ENCODE measurements at places on chromosomes 3 and 15. TPM values are rescaled to one million over a fixed set of nuclear protein-coding genes. Genes with fewer than 3 reads are reported as not detected.

DNA sequence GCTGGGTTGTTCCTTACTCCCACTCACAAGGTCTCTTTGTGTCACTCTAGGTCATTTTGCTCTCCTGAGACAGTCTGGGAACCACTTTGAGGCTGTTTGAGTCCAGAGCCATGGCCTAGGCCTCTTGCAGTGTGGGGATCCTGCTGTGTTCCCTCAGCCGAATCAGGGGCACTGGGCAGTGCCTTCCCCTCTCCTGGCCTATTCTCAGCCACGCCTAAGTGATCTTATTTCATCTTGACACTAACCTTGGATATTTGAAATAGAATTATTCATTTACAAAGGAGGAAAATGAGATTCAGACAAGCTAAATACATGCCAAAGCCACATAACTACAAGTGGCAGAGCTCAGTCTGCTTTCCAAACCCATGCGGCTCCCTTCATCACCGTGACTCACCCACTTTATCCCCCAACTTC is 557.2 kb upstream of the TBL1XR1 start:
- DNase-seq = no peak

DNA sequence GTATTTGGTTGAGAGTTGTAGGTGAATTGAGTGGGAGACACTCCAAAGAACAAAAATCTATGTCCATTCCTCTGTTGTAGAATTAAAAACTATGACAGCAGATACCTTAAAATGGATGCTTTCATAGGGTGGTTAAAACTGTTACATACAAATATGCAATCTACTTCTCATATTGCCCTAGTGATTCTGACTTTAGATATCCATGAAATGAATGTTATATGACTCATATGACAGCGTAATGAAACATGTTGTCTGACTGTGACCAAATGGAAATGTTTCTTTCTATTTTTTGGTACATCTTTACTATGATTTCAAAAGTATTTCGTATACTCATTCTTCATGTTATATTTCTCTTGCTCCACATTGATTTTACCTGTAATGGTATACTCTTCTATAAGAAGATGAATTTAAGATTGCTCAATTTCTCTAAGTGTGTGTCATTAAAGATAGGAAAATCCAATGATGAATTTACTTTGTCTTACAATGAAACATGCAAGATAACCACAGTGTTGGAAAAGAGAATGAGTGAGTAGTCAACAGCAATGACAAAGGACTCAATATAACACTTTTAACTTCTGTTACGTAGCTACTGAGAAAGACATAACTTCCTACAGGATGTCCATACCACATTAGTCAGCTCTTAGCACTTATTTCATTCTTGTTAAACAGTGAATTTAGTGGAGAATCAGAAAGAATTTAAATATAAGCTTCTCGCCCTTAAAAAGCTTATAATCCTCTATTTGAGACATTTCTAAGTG is 79.3 kb upstream of the LSAMP start:
- no peak for DNase-seq

The P3H2 gene
- 39.3 TPM for total RNA-seq

The SAMD7 gene
- total RNA-seq = not detected

The CASR gene
- total RNA-seq = not detected

DNA sequence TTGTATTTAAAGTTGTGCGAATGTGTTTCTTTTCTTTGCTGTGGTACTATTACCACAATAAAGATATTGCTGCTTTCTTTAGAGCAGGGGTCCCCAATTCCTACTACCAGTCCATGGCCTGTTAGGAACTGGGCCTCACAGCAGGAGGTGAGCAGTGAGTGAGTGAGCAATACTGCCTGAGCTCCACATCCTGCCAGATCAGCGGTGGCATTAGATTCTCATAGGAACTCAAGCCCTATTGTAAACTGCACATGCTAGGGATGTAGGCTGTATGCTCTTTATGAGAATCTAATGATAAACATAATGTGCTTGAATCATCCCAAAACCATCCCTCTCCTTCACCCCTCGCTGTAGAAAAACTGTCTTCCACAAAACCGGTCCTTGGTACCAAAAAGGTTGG is 41.6 kb downstream of the DMXL2 start:
- DNase-seq = no peak

DNA sequence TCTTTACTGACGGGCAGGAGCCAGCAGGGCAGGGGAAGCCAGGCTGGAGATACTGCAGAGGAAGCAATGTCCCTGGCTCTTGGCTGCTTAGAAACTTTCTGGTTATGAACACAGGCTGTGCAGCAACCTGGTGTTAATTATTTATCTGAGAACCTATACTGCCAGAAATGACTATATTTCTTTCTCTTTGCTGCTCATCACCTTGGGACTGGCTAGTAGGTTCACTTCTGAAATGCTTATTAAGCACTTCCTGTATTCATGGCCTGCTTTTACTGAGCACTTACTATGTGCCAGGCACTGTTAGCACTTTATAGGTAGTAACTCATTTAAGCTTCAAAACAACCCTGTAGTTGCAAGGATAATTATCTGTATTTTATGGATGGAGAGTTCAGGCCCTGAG is 57.6 kb downstream of the RAB11A start:
- DNase-seq = no peak

The PSMD6 gene
- total RNA-seq = 111 TPM

GRCh38 chr3:49025005-49025792 is 3.3 kb downstream of the NDUFAF3 start:
- DNase-seq = no peak

The CA12 gene
- 7.5 TPM for total RNA-seq

The CLDN16 gene
- not detected for total RNA-seq

- no peak for DNase-seq
Measured at GRCh38 chr3:86794361-86795065, 196.4 kb downstream of the VGLL3 start.

The MEX3B gene
- 5.0 TPM for total RNA-seq

The PRSS50 gene
- total RNA-seq = not detected

The RLBP1 gene
- total RNA-seq = not detected

The MRPL46 gene
- total RNA-seq = 27.3 TPM

DNA sequence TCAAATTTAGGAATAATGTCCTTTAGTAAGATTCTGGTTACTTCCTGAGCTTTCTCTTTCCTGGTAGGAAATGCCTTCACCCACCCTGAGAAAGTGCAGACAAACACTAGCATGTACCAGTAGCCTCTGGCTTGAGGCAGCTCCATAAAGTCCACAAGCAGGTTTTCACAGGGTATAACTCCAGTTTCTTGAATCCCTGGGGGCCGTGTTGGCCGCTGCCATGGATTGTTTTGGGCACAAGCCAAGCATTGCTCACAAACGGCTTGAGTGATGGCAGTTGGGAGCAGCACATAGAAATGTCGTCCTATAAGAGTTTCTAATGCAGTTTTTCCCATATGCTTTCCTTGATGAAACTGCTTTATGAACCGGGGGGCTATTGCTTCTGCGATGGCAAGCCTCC is 164.1 kb downstream of the STXBP5L start:
- DNase-seq = no peak
